Suppressor macrophage (primary cell): ENCODE measurements at places on chromosomes 7 and 10.

- peak; percentile 95 for DNase-seq
These were observed 151.9 kb downstream of the NEURL1 start for GRCh38 chr10:103645141-103646054.

DNA sequence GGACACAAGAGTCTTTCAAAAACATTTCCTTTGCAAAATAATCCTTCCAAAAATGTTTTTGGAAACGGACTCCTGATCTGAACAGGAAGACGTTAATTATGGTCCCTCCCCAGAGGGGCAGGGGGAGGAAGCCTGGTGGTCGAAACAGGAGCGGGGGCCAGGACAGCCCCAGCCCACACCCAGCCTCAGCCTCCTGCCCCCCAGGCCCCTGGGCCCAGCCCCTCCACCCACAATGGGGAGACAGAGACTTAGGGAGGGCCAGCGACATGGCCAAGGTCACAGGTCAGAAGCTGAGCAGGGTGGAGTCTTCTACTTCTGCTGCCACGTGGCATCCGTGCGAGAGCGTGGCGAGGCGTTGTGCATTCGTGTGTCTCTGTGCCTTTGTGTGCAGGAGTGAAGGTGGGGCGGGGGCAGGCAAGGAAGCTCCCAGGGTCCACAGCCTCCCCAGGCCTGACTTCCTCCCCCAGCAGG, 14.0 kb upstream of the GRIFIN start:
- no peak for DNase-seq

GRCh38 chr7:128916643-128916915, 6.1 kb upstream of the KCP start:
- no peak for DNase-seq

- no peak for DNase-seq
These were observed 112.8 kb downstream of the APBB1IP start for GRCh38 chr10:26550774-26551526.
